Left renal cortex interstitium (tissue), 4 donors: ENCODE measurements at places on chromosomes 7 and 10. TPM values are rescaled to one million over a fixed set of nuclear protein-coding genes. Genes with fewer than 3 reads are reported as not detected.

HPSE2 gene
- polyA plus RNA-seq: 0.98 TPM

IFIT1B gene
- polyA plus RNA-seq: 0.38 TPM

CRPPA gene
- 4.2 TPM for polyA plus RNA-seq

BHLHA15 gene
- polyA plus RNA-seq: 0.43 TPM

INA gene
- 0.68 TPM for polyA plus RNA-seq

PNLIPRP3 gene
- not detected for polyA plus RNA-seq

SPDYE16 gene
- 6.0 TPM for polyA plus RNA-seq

MYO3A gene
- polyA plus RNA-seq: 4.2 TPM

DNA sequence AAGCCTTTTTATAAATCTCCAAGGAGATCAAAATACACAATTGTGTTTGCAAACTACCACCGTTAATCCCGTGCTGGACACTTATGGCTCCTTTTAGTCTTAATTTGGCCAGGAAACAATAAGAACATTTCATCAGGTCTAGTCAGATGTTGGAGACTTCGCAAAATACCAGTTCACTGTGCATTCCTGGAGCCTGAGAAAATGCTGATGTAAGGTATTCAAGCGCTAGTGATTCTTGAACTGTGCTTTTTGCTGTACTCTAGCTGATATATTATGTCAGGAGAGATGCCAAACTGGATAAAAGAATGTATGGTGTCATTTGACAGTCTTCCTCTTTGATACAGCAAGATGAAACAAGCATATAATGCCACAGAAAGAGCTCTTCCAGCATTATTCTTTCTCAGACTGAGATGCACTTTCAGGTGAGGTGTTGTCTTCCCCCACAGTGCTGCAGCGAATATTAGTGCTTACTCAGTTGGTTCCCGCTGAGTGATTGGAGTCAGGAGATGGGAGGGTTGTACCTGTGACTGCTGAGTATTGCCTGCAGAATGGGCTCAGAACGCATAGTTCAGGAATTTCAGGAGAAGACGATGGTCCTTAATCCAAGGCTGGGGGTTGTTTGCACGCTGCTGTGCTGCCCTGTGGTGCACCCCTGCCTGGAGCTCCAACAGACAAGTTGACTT is 59.2 kb downstream of the OGDH start:
- no peak for DNase-seq

DNA sequence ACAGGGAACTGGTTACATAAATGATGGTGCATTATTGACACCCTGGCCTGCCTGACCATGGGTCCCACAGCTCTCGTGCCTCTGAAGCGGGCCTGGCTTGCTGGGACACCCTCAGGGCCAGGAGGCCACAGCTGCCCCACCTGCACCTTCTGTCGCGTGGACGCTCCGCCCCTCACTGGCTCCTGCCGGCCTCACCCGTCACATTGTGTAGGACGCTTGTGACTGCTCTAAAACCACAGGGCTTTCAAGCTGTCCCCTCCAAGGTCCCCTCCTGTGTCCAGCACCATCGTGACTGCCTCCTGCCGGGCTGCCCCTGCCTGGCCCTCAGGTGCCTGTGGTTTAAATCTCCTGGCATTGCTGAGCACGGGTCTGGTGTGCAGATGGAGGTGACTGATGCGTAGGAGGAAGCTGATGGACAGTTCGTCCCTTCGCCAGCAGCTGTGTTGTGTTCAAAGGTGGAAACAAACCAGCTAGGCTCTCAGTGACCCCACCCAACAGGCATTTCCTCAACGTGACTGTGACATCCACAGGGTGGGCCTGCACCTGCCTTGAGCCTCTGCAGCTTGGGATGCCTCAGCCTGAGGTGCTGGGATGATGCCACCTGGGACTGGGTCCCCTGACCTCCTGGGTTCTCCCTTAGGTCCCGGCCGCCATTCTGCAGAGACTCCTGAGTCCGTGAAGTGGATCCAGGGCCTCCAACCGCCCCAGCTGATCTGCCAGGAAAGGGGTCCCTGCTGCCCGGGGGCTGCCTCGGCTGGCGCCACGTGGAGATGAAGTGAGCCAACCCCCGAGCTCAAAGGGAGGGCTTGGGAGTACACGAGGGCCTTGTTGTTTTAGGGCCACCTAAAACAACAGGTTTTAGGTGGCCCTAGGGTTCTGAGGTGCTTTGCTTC is 148.5 kb downstream of the WDR37 start:
- no peak for DNase-seq

DNA sequence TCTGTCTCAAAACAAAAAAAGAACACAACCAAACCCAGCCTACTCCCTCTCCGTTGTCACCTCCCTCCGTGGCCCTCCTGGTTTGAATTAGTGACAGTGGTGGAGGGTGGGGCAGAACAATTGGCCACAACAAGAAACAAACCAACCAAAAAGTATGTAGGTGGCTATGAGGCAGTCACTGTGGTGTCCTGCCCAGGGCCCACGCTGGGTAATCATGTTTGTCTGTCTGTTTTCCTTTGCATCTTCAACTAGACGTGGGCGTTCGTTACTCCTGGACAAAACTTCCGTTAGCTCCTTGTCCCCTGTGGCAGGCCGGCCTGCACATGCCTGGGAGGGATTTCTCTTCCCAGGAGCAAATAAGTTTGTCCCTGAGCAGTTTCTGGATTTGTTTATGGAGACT is 78.4 kb downstream of the XRCC2 start:
- DNase-seq: no peak

GRCh38 chr10:46556515-46557318 is at the start of gene GPRIN2:
TSS of gene GPRIN2 (minus strand) at chr10:46556658. CDS start at chr10:46550736, 5,922 bp downstream.
- DNase-seq: no peak

- DNase-seq: no peak
Observed at GRCh38 chr10:31693491-31693890, 235.1 kb downstream of the ARHGAP12 start.

GRCh38 chr7:12090757-12091221 is 120.3 kb upstream of the TMEM106B start:
- no peak for DNase-seq

DNA sequence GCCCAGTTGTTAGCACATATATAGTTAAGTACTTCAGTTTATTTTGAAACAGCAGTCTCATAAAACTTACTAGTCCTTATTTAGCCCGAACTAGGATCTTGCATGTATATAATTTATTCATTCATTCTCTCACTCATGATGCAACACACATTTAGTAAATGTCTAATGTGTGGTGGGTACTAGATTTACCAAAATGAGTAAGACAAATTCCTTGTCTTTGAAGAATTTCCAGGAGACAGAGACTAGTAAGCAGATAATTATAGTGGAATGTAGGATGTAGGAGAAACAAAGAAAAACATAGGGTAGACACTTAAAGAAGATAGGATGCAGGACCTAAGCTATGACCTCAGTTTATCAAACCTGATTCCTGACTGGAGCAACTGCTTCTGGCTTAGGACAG is 120.2 kb upstream of the AMPH start:
- DNase-seq: no peak

GRCh38 chr7:99860281-99861127 is 16.3 kb downstream of the OR2AE1 start:
- DNase-seq: no peak

DNA sequence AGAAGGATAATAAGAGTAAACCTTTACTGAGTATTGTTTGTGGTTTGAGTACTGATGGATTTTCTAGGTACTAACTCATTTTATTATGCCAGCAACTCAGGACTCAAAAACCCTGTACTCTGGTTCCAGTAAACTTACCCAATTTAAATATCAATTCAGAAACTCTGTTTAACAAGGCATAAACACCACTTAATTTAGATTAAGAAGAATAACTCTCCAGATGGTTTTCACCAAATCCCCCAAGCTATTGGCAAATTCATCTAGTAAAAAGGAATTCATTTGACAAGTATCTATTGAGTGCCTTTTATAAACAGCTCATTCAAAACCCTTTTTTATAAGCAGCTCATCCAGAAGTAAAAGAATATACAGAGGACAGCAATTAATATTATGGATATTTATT is 572.4 kb downstream of the PHTF2 start:
- DNase-seq: no peak

- DNase-seq: no peak
Observed at GRCh38 chr10:6701289-6701688, 121.2 kb upstream of the PRKCQ start.

GRCh38 chr7:100091411-100092181 is 2.8 kb downstream of the COPS6 start:
- no peak for DNase-seq

DNA sequence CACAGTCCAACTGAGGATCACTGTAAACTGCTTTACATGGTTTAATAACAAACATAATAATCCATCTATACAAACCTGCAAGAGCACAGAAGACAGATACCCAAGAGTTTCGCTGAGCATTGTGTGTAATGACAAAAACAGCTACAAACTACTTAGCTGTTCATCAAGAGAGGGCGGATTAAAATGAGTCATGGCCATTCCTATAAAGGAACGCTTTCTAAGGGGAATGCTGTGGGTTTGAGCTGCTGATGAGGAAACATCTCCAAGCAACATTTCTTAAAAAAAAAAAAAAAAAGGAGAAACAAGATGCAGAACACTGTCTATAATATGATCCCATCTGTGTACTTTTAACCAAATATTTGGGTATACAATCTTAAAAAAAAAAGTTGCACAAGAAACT is 33.8 kb downstream of the VOPP1 start:
- no peak for DNase-seq

- no peak for DNase-seq
Observed at GRCh38 chr10:100101192-100102076, 19.8 kb upstream of the CPN1 start.

DNA sequence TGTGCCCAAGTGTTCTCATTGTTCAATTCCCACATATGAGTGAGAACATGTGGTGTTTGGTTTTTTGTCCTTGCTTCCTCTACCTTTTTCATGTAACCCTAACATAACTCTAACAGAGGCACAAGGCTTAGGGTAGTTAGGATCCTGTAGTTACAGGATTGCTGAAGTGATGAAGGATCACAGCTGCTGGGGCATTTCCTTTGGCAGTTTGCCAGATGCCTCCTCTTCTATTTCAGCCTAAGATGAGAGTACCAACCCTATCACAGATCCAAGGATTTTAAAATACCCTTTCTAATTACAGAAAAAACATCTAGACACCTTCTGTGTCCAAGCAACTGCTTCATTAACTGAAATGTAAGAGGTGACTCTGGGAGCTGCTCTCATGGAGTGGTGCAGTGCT is 141.7 kb upstream of the COL1A2 start:
- DNase-seq: no peak

GRCh38 chr7:36279200-36279925 is 110.3 kb upstream of the ANLN start:
- no peak for DNase-seq

DNA sequence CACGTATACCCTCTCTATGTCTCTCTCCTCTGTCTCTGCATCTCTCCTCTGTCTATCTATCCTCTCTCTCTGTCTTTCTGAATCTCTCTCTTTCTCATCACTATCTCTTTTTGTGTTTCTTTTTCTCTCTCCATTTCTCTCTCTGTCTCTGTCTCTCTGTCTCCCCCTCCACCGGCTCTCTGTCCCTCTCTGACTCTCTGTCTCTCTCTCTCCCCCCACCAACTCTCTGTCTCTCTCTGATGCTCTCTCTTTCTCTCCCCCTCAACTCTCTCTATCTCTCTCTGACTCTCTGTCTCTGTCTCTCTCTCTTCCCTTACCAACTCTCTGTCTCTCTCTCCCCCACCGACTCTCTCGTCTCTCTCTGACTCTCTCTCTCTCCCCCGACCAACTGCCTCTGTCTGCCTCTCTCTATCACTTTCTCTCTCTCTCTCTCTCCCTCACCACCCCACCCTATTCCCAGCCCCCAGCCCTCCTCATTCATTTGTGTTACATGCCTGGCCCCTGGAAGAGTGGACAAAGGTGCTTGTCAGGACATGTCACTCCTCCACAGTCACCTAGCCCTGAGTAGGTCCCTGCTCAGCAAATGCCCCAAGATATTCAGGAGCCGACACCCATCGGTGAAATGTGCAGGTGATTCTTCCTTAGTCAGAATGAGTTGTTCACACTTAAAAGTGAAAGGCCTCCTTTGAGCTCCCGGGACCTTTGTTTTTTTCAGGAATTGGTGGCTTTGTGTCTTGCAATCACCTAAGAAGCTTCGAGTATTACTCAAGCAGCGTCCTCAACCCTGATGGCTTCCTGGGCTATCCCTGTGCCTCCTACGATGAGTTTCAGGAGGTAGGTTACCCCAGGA is 13.6 kb downstream of the PNLIPRP2 start:
- no peak for DNase-seq

DNA sequence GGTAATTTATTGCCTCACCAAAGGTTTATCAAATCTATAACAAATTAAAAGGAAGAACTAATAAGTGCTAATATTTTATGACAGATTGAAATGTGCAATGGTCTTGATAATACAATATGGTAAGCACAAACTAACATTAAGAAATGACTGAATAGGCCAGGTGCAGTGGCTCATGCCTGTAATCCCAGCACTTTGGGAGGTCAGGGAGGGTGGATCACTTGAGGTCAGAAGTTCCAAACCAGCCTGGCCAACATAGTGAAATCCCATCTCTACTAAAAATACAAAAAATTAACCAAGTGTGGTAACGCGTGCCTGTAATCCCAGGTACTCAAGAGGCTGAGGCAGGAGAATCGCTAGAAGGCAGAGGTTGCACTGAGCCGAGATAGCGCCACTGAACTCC is 3.5 kb downstream of the MTPAP start:
- no peak for DNase-seq

- peak; percentile 47 for DNase-seq
Observed at GRCh38 chr7:108613147-108613948, 43.7 kb downstream of the DNAJB9 start.

DNA sequence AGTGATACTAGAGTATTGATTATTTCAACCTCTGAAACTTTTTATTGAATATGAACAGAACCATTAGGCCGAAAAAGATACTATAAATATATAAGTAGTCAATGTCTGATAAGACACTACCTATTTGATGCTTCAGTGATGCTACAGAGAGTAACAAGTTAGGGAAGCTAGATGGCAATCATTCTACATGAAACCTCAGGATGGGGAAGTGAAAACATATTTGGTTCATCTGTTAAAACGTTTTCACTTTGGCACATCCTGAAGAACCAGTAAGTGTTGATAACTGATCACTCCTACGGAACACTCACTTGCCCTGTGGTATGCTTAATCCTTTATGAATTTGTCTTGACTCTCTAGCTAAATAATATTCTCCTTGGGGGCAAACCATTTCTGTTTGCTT is 1064.9 kb downstream of the NXPH1 start:
- no peak for DNase-seq

DNA sequence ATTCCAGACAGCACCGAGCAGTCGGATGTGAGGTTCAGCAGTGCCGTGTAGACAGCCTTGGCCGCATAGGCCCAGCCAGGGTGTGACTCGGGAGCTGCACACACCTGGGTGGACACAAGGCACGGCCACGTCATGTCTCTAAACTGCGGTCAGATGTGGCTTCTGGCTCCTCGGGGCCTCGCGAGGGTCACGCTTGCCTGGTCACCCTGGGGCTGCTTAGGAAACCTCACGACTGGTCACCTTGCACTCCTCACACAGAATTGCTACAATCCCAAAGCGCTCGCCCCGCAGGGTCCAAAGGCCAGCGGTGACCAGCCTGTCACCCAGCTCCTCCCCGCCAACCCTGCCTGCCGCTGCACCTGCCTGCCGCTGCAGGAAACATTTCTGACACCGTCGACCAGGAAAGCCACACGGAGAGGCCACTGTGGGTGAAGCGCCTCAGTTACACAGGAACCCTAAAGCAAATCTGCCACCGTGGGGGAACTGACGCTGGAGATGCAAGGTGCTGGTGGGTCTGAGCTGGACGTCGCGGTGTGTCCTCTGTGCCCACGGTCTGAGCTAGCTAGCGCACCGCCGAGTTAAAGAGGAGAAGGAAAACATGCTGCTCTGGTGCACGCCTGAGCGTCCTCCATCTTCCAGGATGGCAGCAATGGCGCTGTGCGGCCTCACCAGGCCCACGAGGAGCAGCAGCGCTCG is 5.0 kb downstream of the GPER1 start:
- DNase-seq: no peak
